ENCODE measurements at places on chromosomes 6 and 20.

DNA sequence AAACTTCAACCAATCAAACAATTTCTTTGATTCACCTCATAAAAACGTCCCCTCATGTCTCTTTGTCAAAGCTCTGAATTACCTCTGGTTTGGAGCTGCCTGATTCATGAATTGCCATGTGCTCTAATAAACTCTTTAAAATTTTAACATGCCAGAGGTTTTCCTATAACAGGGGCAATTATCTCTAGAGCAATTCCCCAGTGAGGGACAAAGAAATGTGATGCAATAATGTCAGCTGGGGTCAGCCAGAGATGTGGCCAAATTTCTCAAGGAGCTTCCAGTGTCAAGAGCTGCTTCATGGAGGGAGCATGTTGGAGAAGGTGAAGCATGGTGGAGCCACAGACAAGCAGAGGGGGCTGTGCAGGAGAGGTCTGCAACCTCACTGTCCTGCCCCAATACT lies 38.7 kb upstream of the RFPL4B start:
- DNase-seq: no peak

GRCh38 chr6:28462401-28462800 lies 19.1 kb upstream of the ZSCAN23 start:
- peak; percentile 12 for DNase-seq

- no peak for DNase-seq
Measured at GRCh38 chr6:14320332-14320731, 202.8 kb downstream of the CD83 start.

- DNase-seq: peak; percentile 61
Measured at GRCh38 chr20:46293084-46293483, 15.2 kb downstream of the CDH22 start.

DNA sequence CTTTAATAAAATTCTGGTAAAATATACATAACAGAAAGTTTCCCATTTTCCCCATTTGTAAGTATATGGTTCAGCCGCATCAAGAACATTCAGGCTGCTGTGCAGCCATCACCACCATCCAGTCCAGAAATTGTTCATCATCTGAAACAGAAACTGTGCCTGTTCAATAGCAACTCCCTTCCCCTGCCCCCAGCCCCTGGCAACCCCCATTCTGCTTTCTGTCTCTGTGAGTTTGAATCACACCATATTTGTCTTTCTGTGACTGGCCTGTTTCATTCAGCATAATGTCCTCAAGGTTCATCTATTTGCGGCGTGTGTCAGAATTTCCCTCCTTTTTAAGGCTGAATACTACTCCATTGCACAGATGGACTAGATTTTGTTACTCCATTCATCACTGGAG lies 19.1 kb downstream of the VSTM2L start:
- DNase-seq: no peak

GRCh38 chr6:32252331-32253009 lies 28.6 kb upstream of the NOTCH4 start:
- DNase-seq: no peak

DNA sequence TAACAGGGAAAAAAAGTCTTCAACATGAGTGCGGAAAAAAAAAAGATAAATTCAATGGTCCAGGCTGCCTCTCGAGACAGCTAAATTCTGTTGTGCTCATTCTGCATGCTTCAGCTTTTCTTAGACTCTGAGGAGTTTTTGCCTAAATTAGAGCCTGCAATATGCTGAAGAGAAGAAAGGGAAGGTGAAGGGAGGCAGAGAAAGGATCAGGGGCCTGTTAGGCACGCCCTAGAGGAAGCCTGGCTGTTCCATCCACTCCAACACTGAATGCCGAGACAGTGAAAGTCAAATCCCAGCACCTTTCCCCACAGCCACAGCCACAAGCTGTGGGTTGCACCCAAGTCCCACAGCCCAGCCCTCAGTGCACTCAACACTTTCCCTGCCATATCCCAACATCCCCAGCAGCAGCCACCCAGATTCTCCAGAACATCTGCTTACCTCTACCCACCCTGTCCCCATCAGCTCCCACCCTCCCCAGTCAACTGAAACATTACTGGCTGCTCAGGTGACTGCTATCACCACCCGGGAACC lies 37.3 kb downstream of the PREX1 start:
- DNase-seq: no peak

All from ELR (cell line).